ENCODE measurements at places on chromosomes 2 and 18.

GRCh38 chr18:22169011-22169888 is at the start of gene GATA6:
Gene GATA6 (plus strand): TSS chr18:22169589. CDS start chr18:22171145, 1,556 bp downstream.
- DNase-seq: peak; percentile 81

GRCh38 chr2:12539776-12540562 is 176.8 kb upstream of the TRIB2 start:
- no peak for DNase-seq

DNA sequence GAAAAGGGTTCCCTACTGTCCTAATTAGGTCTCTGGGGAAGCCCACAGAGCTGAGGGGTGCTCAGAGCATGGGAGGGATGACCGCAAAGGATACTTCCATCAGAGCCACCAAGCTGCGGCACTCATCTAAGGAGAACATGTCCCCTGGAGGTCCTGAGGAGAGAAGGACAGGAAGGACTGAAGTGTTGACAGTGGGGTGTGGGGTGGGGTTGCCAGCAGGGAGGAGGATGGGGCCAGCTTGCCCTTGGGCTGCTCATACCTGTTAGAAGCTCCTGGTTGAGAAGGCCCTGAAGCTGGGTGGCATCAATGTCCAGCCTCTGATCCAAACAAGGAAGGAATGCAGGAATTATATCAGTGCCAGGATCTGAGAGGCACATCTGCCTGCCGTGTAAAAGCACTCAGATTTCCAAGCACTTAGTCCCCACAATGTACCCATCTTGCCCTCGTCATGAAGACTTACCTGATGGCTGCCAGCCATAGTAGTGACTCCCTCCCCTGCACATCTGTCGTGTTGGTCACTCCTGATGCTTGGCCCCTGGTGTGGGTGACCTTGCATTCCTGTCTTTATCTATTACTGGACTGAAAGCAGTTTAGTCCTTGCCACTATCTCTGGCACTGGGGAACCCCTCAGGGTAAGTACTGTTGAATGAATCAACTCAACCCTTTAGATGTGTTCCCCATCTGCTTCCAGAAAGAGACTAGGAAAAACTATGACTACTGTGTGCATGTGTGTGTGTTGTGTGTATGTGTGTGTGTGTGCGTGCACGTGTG is 68.9 kb downstream of the CAPN13 start:
- no peak for DNase-seq

DNA sequence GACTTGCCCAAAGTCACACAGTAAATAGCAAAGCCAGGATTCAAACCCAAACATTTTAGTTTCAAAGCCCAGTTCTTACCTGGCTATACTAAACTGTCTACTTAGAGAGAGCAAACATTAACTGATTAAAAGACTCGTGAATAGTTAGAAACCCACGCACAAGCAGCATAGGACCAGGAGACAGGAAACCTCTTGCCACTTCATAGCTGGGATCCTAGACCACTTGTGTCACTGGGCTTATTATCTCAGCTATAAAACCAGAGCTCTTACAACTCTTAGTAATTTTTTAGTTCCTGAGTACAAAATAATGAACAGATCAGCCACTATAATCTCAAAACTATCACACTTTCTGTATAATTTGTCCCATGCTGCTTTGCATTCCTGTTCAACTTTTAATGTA is 2.4 kb upstream of the AAK1 start:
- no peak for DNase-seq

- peak; percentile 63 for DNase-seq
Measured at GRCh38 chr2:168457190-168457895, 1.3 kb downstream of the CERS6 start.

DNA sequence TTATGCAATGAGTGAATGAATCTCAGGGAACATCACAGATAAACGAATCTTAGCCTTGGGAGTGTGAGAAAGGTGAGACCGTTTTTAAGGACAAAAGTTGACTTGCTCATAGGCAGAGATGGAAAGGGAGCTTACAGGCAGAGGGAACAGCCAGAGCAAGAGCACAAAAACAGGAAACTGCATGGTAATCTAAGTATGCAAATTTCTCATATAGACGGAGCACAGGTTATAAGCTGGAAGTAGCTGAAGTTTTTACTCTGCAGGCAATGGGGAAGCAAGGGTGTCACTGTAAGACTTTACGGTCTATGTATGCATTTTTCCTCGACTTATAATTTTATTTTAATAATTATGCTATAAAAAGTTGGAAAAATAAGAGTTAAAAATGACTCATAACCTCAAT is 44.8 kb upstream of the STRN start:
- DNase-seq: no peak

DNA sequence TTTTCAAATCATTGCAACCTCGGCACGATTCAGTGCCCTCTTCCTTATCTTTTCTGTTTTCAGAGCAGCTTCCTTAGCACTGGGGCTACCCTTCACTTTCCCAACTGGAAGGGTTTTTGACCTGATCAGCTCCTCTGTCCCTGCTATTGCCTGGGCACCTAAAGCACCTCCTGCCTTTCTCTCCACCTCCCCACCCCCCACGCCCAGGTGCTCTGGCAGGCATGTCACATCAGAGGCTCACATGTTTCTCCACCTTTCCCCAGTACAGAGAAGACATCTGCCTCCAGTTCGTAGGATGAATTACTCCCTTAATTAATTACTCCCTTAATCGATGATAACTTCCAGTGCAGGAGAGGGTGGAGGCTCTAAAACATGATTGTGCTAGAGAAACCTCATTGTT is 88.7 kb upstream of the LCLAT1 start:
- DNase-seq: no peak

DNA sequence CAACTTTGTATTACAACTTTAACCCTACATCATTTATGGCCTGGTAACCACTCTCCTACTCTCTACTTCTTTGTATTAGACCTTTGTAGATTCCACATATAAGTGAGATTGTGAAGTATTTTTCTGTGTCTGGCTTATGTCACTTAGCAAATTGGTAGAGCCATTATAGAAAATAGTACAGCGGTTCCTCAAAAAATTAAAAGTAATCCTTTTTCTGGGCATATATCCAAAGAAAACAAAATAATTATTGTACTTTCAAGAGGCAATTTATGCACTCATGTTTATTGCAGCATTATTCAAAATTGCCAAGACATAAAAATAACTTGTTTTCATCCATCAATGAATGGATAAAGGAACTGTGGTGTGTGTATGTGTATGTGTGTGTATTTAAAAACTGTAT is 537.5 kb upstream of the FSIP2 start:
- DNase-seq: no peak

GRCh38 chr18:5851998-5852397 is 43.3 kb downstream of the TMEM200C start:
- DNase-seq: no peak

All from NB4 (cell line).